ENCODE measurements at places on chromosomes 12 and 14.

GRCh38 chr12:93676408-93677194, 574 bp upstream of the CRADD start:
- no peak for DNase-seq

DNA sequence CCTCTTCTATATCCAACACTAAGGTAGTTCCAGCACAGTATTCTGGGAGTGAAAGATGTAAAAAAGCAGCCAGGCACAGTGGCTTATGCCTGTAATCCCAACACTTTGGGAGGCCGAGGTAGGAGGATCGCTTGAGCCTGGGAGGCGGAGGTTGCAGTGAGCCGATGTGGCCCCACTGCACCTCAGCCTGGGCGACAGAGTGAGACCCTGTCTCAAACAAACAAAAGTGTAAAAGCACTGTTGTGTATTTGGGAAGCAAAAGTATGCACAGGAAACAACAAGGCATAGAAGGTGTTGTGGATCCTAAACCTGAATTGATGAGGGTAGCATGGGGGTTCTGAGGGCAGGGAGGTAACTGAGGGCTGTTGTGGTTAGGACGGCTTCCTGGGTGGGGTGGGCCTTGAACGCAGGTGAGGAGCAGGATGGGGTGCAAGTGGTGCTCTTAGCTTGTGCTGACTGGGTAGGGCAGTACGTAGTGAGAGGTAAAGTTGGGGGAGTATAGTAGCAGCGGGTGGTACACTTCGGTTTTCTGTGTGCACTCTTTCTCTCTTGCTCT, 64.2 kb downstream of the RASSF3 start:
- no peak for DNase-seq

DNA sequence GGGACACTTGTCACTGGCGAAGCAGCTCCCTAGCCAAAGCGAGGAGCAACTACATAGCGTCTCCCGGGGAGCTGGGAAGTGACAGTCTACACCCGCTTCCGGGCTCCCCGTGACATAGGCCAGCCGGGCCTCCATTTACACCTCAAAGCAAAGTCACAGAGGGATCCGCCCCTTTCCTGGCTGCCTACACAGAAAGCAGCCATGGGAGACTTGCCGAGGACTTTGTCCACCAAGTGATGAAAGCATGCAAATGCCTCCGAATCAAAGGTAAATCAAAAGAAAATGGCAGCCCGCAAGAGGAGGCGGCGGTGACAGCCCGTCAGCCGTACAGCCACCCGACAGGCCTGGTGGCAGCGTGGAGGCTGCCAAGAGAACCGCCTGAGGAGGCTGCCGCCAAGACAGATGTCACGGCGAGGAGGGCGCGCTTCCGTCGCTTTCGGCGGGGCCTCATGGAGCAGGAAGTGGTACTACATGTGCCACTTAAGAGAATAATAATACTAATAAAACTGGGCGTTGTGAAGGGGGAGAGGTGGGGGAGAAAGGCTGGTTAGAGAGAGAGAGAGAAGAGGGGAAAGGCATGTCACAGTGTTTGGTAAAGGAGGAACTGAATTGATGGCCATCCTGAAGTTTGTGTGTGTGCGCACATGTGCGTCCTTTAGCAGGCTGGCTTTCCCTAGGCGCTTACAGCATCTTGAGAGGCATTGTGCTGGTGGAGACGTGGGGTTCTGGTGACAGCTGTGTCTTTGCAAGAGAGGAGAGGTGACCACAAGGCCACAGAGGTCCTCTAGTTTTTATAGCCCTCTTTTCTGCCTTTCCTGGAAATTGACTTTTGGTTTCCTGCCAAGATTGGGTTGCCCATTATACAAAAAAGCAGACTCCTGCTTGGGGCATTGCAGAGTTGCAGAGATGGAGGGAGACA, 661.7 kb downstream of the VRK1 start:
- peak; percentile 50 for DNase-seq

DNA sequence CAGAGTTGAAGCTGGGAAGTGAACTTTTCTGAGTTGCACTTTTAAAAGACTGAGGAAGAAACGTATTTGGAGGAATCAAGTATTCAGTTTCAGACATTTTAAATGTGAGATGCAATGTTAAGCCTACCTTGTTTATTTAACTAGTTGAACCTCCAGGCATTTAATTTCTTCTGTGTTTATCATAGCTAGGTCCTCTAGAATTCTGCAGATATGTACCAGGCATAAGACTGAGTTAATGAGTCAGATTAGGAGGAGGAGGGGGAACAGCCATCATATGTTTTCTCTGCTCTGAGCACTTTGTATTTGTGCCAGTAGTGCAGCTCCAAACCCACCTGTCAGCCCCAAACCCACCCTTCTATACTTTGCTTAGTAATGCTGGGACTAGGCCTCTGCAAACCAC, 16.4 kb upstream of the SAMD4A start:
- no peak for DNase-seq

- no peak for DNase-seq
Measured at GRCh38 chr14:34222867-34223266, 239.2 kb downstream of the SPTSSA start.

GRCh38 chr14:79585845-79586244, 625.5 kb downstream of the DIO2 start:
- no peak for DNase-seq

DNA sequence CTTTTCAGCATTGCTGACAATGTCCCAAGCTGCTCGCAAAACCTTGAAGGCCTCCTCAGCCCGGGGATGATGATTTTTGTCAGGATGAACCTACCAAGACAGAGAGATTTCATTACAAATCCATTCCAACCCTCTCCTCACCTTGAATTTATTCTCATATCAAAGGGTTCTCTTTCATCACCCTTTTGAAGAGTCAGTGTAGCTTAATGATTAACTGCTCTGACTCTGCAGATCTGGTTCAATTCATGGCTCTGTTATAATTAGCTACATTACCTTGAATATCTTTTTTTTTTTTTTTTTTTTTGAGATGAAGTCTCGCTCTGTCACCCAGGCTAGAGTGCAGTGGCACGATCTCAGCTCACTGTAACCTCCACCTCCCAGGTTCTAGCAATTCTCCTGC, 5.6 kb downstream of the ORMDL2 start:
- DNase-seq, result no peak

DNA sequence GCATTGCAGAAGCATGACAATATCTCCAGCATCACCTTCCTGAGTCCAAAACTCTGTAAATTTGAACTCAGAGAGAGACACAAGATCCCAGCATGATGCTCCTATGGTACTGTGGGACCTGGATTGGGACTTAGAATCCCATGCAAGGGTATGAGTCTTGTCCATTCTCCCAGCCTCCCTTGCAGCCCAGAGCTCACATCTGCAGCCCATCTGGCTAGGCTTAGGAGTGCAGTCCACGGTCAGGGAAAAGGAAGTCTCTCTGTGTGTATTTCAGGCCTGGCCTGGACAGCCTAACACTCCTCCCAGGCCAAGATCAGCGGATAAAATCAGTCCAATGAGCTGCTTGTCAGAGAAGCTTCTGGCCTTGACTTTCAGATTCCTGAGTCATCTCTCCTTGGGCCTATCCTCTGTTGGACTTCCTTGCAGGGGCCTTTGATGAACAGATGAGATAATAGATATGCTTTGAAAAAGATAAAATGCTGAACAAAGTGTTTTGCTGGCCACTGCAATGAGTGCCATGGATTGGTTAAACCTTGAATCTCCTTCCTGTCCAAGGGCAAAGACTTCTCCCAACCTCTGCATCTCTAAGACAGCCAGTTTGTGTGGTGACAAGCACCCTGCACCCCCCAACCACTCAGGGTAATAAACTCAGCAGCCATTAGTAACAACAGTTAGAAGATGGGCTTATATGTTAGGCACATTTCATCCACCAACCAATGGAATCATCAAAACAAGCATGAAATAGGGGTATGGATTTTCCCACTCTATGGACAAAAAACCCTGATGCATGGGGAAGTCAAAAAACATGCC, 412.8 kb upstream of the TBX3 start:
- no peak for DNase-seq

GRCh38 chr14:102554821-102555819, 37.3 kb upstream of the RCOR1 start:
- DNase-seq, result peak; percentile 12

GRCh38 chr12:91249054-91249453, 66.4 kb upstream of the DCN start:
- DNase-seq, result no peak

- DNase-seq, result no peak
Measured at GRCh38 chr14:74846168-74846567, 29.8 kb downstream of the PROX2 start.

GRCh38 chr14:30333934-30334333, 225.0 kb upstream of the G2E3 start:
- DNase-seq, result no peak

DNA sequence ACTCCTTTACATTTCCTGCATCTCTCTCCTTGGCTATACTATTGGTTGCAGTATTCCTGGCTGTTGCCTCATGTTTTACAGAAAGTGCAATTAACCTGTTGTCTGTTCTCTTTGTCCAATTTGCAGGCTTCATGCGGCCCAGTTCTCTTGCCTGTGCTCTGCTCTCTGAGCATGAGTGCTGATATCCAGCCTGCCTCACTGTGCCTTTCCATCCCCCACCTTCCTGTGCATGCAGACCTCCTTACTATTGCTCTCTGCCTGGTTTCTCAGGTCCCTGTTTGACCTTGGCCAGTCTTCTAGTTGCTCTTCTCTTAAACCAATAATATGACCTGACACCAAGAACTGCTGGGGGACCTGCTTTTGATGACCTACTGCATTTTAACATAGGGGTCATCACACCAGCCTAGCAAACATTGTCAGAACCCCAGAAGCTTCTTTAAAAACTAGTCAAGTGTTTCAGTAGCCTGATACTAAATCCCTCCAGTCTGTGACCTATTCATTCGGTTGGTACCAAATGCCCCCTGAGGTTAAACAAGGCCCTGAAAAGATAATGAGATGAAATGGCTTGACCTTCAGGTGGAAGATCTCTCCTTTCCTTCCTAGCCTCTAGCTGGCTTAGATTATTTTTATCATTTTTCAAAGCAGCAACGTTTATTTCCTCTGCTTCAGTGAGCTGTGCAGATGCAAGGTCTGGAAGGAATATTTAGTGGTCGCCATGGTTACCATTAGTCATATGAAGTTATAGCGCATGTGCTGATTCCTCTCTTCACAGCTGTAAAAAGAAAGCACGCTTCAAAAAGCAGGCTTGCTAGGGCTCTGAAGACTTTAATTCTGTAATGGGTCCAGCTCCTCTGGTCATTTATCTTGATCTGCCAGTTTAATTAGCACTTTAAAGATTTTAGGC, 216.5 kb downstream of the PHLDA1 start:
- DNase-seq, result no peak
